ENCODE measurements at places on chromosomes 3 and 15. TPM values are rescaled to one million over a fixed set of nuclear protein-coding genes. Genes with fewer than 3 reads are reported as not detected.

COLQ gene
- 0.27 TPM for total RNA-seq

- H3K4me3 ChIP-seq, result no peak overlapping the region
- no peaks in the 10 kb centered on the region for H3K36me3 ChIP-seq
Measured at GRCh38 chr3:4387210-4388204, 79.6 kb downstream of the SUMF1 start.

DNA sequence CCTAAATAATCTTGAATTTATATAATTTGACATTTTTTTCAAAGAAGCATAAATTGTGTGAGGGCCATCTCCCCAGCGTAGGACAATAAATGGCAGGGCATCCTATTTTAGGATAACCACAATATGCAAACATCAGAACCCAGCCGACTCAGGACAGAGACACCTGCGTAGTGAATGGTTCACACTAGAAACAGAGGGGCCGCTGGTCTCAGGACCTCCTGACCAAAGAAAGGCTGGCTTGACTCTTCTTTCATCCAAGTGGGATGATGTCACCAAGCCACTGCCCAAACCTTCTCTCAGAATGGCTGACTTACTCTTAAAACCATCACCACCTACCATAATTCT is 162.1 kb downstream of the FOXP1 start:
- no peak for DNase-seq
- H3K36me3 ChIP-seq, result no peaks in the 10 kb centered on the region
- no peak overlapping the region for H3K4me3 ChIP-seq
- no peaks in the 10 kb centered on the region for H3K27me3 ChIP-seq
- H3K4me1 ChIP-seq, result no peaks in the 10 kb centered on the region

DNA sequence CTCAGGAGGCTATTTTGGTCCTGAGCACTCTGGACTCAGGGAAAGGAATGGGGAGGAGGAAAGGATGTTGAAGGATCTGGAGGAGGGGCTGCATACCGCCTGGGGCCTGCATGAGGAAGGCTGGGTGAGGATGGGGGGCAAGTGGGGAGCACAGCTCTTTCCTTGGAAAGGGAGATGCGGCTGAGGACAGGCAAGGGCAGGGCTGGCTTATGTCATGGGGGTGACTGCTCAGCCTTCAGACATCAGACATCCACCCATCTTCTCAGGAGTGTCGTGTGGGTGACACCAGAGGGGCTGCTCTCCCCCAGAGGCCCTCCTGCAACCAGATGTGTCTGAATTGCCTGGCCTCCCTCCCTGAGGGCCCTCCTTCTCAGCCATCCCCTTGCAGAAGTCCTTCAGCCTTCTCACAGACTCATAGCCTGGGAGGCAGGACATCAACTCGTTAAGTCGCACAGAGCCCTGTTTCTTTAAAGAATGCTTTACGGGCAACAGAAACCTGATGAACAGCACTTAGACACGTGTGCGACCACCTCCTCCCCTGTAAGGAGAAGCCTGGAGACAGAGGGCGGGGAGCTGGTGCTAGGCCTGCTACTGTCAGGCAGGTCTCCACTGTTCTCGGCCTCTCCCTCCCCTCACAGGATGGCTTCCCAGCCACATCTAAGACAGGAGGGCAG is 252.3 kb downstream of the OCA2 start:
- H3K4me3 ChIP-seq, result no peak overlapping the region
- no peaks in the 10 kb centered on the region for H3K27me3 ChIP-seq
- H3K27ac ChIP-seq, result no peak overlapping the region
- no peaks in the 10 kb centered on the region for H3K4me1 ChIP-seq
- no peaks in the 10 kb centered on the region for H3K36me3 ChIP-seq
- no peak for DNase-seq

DNA sequence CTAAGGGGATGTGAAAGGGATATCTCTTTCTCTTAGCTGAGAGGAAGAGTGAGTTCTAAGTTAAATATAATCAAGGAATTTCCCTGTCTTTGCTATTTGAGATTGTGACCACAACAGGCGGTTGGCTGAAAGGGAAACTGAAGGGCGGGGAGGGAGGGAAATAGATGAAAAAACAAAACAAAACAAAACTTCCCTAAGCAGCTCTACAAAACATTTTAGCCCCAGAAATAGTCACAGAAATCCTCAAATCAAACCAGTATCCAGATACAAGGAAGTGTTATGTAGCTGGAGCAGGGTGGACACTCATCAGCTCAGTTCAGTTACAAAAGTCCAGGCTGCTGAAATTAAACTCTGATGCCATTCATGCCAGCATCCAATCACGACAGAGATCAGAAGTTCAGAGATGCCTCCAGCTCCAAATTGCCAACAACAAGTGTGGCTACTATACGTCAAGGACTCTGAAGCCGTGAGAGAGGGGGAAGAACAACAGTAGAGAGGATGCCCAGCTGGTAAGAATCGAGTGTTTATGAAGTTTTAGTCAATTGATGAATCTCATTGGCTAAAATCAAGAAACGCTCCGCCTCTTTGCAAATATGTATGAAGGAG is 319 bp upstream of the TP63 start:
- DNase-seq, result no peak
- H3K4me3 ChIP-seq, result no peak overlapping the region
- H3K27ac ChIP-seq, result no peak overlapping the region

- no peak for DNase-seq
Measured at GRCh38 chr3:78703944-78704343, 1063.9 kb downstream of the ROBO1 start.

DNA sequence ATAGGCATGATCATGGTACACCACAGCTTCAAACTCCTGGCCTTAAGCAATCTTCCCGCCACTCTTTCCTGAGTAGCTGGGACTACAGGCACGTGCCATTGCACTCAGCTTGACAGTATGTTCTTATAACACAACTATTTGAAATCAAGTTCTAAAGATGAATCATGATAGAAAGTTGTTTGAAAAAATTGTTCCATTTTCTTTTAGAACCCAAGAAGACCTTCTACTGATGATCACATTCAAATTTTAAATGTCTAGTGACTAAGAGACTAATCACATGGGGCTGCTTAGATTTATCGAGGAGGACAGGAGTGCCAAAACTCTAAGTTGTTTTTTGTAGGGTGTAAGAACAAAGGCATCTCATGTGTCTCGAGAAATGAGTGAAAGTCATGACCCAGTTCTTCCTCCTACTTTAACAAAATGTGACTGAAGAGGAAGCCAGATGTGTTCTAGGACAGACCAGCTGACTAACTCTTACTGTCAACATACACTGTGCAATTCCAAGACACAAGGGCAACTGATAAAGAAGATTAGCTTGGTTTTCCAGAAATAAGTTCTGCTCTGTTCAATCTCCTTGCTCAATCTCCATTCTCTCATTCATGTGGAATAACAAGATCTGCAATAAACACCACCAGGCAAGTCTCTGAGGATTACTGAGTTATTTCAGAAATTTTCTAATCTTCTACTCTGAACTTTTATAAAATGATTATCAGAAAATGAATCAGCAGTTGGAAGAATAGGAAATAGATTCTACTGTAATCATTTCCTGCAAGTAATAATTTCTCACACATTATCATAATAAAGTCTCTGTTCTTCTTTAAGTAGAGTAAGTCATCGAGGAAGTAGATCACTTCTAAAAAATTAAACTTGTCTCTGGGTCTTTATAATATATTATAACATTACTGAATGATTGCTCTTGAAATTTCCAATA is 122.6 kb upstream of the CCNL1 start:
- no peaks in the 10 kb centered on the region for H3K36me3 ChIP-seq
- no peak overlapping the region for H3K4me3 ChIP-seq
- H3K4me1 ChIP-seq, result peaks cover 29% of the 10 kb centered on the region
- peak; percentile 27 for DNase-seq
